OCI-LY7 (cell line): ENCODE measurements at places on chromosomes 5 and 9. TPM values are rescaled to one million over a fixed set of nuclear protein-coding genes. Genes with fewer than 3 reads are reported as not detected.
A peak's percentile ranks its signal among the peaks of the same experiment; 100 is the strongest.

DNA sequence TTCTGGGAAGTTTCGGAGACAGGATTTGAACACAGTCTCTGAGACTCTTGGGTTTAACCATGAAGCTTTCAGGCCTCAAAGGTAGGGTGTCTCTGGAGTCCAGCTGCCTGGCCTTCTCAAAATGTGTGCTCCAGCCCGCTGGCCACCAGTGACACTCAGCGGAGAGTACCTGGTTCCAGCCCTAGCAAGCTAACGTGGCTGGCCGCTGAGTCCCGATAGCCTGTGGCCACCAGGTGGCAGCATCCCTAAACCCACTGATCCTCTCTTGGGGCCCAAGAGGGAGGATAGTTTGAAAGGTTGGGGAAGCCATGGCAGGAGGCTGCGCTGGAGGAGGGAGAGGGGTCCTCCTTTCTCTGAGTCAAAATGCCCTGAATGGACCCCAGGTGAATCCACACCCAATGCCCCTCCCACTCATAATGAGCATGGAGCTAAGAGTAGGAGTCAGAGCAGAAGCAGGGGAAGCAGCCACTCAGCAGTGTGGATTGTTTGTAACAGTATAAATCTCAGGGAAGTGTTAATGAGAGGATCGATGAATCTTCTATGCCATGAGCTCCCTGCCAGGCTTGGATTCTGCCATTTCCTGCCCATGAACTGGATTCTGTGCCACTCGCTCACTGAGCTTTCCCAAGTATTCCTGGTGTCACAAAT lies 5.4 kb upstream of the TIFAB start:
- peak; percentile 58 for DNase-seq

GRCh38 chr5:57600321-57600720 lies 117.7 kb upstream of the ACTBL2 start:
- no peak for DNase-seq

GRCh38 chr5:4027088-4027734 lies 431.6 kb downstream of the IRX1 start:
- no peak for DNase-seq

- peak; percentile 30 for DNase-seq
Measured at GRCh38 chr5:136104306-136104965, 28.2 kb upstream of the SMAD5 start.

DNA sequence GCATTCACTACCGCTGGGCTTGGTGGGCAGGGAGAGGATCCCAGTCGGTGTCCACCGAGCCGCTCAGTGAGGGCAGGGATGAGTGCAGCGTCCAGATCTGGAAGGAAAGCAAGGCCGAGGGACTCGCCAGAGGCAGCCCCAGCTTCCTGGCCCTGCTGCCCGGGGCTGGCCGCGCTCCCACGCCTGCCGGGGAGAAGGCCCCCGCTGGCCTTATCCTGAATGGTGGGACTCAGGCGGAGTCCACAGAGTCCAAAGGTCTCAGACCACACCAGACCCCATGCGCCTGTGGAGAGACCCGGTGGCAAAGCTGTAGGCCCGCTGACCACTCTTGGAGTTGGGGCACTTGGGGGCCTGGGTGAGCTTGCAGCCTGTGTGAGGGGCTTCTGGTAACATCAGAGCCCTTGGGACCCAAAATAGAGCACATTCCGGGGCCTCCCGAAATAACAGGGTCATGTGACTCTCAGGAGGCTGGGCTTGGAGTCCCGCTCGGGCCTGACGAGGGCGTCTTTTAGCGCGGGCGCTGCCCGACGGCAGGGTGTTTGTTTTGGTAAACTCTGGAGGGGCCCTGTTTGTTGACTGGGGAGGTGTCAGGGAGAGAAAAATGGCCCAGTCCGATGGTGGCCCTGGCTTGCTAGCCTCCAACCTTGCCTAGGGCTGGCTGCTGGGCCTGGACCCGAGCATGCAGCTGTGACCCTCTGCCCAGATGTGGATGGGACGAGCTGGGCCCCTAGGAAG lies 2.8 kb downstream of the RXRA start:
- DNase-seq = no peak

DNA sequence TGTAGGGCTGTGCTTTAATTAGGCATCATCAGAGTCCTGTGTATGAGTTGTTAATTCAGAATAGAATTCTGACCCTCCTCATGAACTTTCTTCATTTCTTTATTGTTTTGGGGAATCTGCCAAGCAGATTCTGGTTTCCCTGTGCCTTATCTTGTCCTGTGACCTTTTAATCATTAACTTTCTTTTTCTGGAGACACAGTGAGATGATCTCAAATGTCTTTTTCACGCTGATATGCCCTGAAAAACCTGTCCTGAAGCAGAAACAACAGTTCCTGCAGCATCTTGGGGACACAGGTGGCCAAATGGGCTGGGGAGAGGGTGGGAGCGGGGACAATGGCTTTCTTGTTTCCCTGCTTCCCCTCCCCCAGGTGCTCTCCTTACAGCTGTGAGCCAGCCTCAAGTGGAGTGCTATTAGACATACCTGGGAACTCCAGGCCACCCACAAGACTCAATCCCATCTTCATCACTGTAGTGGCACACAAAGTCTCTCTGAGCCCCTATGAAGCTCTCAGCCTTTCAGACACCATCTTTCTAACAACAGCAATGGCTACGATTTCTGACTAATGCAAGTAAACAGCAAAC lies 213.8 kb downstream of the ATP10B start:
- no peak for DNase-seq

The C9 gene
- total RNA-seq = not detected in 2 replicates

The MIGA2 gene
- total RNA-seq = 36.9 and 37.7 TPM in 2 replicates

The DBH gene
- not detected in 2 replicates for total RNA-seq
